Stimulated activated CD8-positive, alpha-beta memory T cell treated with anti-CD3 and anti-CD28 coated beads, Interleukin-15, amount 100 ng/mL, for 4 hours (primary cell): ENCODE measurements at places on chromosomes 13 and 19.

- DNase-seq, result no peak
These were observed 33.5 kb downstream of the GPR12 start for GRCh38 chr13:26727122-26727521.

GRCh38 chr13:44711706-44712105 is 135.6 kb upstream of the TSC22D1 start:
- no peak for DNase-seq

GRCh38 chr19:40778706-40779284 is 748 bp downstream of the RAB4B start:
- no peak for DNase-seq

DNA sequence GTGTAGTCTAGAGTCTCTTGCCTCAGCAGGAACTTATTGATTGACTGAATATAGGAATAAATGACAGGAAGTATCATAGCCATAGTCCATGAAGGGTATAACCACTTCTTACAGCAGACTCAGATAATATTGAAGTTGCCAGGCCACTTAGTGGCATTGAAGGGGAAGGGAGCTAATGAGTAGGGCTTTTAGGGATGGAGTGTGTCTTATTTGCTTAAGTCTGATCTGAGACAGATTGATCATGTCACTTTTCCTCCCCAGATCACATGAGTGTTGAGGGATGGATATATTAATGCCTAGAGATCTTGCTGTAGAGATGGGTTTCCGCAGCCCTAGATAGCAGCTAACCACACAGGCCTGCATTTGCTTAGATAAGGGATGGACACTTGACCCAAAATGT is 62.2 kb upstream of the NBEA start:
- DNase-seq, result no peak

GRCh38 chr13:68099631-68100030 is 869.5 kb upstream of the PCDH9 start:
- DNase-seq, result no peak

- peak; percentile 58 for DNase-seq
These were observed 834 bp downstream of the FBXO27 start for GRCh38 chr19:39031368-39032062.

DNA sequence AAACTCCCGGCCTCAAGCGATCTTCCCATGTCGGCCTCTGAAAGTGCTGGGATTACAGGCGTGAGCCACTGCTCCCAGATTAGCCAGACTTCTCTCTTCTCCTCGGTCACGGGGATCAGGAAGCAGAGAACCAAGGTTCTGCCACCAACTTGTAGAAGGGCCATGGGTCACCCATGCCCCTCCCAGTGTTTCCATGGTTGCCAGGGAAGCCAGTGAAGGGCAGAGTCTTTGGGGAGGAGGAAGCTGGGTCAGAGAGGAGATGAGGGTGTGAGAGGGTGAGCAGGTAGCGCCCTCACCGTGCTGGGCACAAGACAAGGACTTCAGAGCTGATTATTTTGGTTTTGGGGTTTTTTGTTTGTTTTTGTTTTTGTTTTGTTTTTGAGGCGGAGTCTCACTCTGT is 77.1 kb downstream of the GNG7 start:
- no peak for DNase-seq
